ENCODE measurements at places on chromosomes 7 and 10.
A peak's percentile ranks its signal among the peaks of the same experiment; 100 is the strongest.

DNA sequence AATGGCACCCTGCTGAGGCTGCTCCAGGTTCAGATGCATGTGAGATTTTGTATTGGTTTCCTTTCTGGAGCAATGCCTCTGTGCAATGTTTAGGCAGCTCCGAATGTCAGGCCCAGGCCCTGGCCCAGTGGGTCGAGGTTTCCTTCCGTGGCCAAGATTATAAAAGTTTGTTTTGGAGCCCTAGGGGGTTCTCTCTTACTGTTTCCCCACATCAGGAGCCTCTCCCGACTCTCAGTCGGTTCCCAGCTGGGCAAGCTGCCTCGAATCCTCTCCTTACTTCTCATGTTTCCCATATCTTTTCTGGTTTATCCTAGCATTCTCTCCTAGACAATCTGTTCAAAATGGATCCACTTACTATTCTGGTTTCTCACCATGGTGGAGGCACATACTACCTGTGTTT lies 11.0 kb downstream of the TMEM140 start:
- DNase-seq, result no peak

GRCh38 chr10:124949543-124949942 lies 7.6 kb downstream of the ZRANB1 start:
- no peak for DNase-seq

- peak; percentile 64 for DNase-seq
Measured at GRCh38 chr7:139620676-139621344, 97.3 kb downstream of the CLEC2L start.

DNA sequence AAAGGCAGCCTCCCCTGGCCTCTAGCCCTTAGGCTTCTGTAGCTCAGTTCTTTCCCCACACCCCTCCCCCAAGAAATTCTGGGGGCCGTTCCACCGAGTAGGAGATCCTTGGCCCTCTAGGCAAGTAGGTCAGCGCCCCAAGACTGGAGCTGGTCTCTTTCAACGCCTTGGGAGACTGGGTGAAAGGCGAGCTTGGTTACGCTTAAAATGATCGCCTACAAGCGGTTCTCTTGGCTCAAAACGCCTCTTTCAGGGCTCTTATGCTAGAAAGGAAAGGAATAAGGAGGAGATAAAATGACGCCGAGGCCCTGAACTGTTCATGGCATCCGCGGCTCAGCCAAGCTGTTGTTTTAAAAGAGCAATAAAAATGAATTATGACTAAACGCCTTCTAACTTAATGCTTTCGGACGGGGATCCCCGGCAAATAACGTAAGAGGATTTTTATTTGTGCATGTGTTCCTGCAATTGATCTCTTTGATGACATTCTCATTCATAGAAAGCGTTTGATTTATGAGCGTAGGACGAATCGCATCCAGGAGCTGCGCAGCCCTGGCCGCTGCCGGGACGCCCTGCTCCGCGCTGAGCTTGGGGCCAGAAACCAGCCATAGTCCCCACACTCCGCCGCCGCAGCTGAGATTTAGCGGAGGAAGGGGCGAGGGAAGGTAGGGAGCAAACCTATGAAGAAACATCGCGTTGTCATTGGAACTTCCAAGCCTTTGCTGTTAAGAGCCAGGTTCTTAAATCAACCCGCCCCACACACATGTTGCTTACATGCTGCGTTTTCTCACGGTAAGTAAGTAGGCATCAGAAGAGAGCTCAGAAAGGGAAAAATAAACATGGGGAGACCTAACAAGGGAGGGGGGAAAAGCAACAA lies 3.0 kb upstream of the HOXA1 start:
- no peak for DNase-seq

GRCh38 chr7:116953906-116954838 lies 871 bp downstream of the ST7 start:
- peak; percentile 33 for DNase-seq

DNA sequence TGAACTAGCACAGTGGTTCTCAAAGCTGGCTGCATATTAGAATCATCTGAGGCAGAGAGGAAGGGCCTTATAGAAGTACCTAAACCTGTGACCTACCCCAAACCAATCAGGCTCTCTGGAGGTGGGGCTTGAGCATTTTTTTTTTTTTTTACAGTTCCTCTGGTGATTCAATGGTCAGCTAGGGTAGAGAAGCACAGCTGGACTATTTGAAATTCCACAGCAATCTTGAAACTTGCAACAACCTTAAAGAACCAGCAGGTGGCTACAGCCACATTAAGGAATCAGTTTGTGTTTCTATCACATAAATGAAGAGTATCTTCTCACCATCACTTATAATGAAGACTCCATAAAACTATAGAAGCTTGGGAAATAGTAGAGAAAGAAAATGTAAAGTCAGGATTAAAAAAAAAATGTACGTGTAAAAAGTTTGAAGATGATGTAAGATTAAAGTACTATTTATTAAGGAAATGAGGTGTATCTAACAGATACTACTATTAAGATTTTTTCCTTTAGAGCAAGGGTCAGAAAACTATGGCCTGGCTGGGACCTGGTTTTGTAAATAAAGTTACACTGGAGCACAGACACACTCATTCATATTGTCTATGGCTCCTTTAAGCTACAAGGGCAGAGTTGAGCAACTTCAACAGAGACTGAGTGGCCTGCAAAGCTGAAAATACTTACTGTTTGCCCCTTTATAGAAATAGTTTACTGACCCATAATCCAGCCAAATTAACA lies 3.8 kb downstream of the RTKN2 start:
- DNase-seq, result peak; percentile 23

- no peak for DNase-seq
Measured at GRCh38 chr7:140456551-140457051, 22.7 kb downstream of the MKRN1 start.

DNA sequence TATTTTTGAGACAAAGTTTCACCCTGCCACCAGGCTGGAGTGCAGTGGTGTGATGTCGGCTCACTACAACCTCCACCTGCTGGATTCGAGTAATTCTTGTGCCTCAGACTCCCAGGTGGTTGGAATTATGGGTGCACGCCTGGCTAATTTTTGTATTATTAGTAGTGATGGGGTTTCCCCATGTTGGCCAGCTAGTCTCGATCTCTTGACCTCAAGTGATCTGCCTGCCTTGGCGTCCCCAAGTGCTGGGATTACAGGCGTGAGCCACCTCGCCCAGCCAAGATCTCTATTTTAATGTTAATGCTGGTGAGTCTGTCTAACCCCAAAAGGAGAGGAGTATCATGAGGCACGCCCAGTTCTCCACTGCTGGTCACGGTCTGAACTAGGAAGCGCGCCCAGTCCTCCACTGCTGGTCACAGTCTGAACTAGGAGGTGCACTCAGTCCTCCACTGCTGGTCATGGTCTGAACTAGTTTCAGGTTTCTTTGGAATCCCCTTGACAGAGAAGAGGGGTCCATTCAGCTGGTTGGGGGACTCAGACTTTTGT lies 5.6 kb upstream of the LRRC27 start:
- no peak for DNase-seq

- no peak for DNase-seq
Measured at GRCh38 chr7:22231806-22232205, 125.1 kb downstream of the RAPGEF5 start.

DNA sequence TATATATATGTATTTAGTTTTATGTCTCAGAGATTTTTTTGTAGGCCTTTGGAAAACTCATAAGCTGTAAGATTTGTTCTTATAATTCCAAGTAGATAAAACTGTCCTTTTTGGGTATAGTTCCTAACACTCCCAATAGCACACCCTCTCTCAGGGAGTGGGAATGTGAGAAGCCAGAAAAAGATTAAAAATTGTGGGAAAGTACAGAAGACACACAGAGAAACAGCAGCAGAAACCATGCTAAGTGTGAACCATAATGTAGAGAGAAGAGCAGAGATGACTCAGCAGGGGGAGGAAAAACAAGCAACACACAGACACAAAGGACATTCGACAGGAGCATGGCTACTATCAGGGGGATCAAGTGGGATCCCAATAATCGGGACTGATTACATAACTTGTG lies 401.6 kb downstream of the MAGI2 start:
- DNase-seq, result no peak

DNA sequence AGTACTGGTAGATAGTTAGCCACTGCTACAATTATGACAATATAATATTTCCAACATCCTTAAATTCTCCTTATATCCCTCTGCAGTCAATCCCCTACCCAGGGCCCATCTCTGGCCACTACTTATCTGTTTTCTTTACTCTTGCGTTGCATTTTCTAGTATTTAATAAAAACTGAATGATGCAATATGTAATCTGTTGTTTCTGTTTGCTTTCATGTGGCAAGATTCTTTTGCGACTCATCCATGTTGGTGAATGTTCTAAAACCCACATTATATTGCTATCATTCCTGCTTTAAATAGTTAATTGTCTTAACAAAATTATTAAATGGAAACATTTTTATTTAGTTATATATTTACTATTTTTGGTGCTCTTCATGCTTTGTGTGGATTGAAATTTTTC lies 338.5 kb downstream of the MDFIC start:
- no peak for DNase-seq

DNA sequence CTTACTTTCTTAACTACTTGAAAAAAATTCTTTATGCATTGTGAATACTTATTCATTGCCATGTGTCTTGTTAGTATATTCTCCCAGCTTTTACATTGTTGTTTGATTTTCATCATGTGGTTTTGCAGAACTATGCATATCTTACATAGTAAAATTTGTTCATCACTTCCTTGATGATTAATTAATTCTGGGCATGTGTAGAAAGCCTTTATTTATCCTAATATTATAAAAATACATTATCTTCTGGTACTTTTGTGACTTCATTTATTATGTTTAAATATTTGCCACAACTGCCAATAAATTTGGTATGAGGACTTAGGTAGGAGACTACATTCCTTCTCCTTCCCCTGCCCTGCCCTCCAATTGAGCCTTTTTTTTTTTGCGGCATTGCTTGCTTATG lies 166.0 kb upstream of the ZNF32 start:
- DNase-seq, result no peak

DNA sequence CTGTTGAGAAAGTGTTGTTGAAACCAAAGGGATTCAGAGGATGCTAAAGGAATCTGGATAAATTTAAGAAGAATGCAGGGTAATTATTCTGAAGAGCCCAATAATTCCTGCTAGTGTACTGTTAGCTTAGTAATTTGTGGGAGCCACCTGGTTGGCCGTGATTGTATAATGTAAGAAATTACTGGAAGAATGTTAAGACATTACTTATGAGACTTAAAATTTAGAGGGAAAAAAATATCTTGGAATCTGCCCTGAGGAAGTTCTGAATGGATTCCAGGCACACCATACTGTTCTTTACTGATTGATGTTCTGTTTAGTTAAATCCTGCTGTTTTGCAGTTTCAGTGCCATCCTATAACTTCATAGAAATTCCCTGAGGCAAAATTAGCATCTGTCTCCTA lies 155.0 kb upstream of the RHOBTB1 start:
- DNase-seq, result no peak

GRCh38 chr7:47573758-47574481 lies 8.0 kb downstream of the TNS3 start:
- DNase-seq, result no peak

- DNase-seq, result no peak
Measured at GRCh38 chr10:80518143-80518806, 19.4 kb upstream of the SH2D4B start.

- DNase-seq, result no peak
Measured at GRCh38 chr10:70296406-70296899, 12.6 kb upstream of the NPFFR1 start.

DNA sequence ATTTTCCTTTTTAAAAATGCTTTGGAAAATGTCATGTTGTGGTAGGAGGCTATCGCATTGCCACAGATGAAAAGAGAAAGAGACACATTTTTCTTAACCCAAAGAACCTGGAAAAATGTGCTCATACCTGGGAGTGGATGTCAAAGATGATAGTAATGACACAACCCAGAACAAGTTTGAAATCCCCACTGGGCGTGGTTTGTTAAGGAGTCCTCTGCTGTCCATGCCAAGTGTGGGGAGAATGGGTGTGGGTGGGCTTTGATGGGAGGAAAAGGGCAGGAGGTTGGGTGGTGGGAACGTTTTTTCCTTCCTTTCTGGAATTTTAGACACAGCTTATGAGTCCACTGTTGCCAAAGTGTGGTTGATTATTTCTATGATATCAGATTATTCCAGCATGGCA lies 10.9 kb downstream of the OPTN start:
- no peak for DNase-seq

GRCh38 chr10:122159141-122159970 lies 111.7 kb upstream of the BTBD16 start:
- no peak for DNase-seq

GRCh38 chr10:54866666-54867065 lies 65.6 kb upstream of the PCDH15 start:
- no peak for DNase-seq

DNA sequence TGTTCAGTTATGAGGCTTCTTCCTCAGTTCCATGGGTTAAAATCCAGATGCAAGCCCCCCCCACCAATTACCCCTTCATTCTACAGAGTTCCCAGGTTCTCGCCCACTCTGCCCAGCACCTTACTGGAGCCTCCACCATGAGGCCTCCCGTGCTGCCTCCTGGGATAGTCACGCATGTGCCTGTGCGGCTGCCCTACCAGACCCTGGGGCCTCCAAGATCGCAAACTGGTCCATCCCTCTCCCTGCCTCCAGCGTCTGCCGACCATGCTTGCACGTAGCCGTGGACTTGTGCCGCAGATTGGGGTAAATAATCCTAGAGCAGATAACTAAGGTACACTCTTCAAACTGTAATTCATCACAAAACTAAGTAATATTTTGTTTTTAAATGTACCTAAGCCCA lies 611.2 kb downstream of the PTPRN2 start:
- DNase-seq, result no peak

- no peak for DNase-seq
Measured at GRCh38 chr7:68420342-68421192, 1177.7 kb upstream of the AUTS2 start.

GRCh38 chr10:85510682-85511081 lies 855.9 kb downstream of the GRID1 start:
- DNase-seq, result no peak

GRCh38 chr10:25226775-25227682 lies 52.2 kb downstream of the GPR158 start:
- DNase-seq, result peak; percentile 22

GRCh38 chr7:152664636-152665035 lies 11.3 kb downstream of the XRCC2 start:
- no peak for DNase-seq

DNA sequence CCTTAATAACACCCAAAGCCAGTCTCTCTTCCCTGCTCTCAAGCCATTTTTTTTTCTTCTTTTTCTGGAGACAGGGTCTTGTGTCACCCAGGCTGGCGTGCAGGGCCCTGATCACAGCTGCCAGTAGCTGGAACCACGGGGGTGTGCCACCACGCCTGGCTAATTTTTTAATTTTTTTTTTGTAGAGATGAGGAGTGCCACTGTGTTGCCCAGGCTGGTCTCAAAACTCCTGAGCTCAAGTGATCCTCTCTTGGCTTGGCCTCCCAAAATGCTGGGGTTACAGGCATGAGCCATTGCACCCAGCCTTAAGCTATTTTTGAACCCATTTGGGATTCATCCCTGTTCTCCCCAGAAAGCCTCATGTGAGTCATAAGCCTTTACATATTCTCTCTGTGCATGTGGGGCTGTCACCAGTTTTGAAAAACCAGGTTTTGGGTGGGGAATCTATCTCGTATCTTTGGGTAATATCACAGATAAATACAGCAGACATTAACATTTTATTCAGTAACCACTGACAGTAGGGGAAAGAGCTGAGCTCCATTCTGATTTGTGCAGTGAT lies 15.5 kb downstream of the ZNF487 start:
- no peak for DNase-seq
